Umbilical cord (tissue), 2 donors: ENCODE measurements at places on chromosomes 2 and 18. TPM values are rescaled to one million over a fixed set of nuclear protein-coding genes. Genes with fewer than 3 reads are reported as not detected.

DNA sequence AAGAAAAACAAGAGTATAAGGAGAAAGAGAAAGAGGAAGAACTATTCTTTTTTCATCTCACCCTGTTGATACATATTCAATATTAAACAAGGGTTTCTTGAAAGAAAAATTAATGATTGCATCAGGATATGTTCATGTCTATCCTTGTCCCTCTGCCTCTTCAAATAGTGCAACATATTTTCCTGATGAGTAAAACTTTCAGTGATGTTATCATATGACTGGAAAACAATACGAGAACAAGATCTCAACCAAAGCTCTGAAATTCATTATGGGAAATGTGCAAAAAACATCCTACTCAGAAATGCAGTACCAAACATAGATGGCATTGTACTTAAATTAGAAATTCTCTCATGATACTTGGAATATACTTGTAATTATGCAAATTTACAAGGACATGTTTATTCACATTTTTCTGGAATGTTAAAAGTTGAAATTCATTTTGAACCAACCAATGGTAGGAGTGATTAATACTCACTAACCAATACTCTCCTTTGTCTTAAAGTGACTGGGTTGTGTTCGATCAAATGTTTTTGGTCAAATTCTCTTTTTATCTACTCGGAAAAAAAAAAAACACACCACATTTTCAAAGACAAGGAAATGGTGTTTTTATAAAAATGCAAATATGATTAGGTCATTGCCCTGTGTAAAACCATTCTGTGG lies 148.9 kb upstream of the GULP1 start:
- DNase-seq: no peak

DNA sequence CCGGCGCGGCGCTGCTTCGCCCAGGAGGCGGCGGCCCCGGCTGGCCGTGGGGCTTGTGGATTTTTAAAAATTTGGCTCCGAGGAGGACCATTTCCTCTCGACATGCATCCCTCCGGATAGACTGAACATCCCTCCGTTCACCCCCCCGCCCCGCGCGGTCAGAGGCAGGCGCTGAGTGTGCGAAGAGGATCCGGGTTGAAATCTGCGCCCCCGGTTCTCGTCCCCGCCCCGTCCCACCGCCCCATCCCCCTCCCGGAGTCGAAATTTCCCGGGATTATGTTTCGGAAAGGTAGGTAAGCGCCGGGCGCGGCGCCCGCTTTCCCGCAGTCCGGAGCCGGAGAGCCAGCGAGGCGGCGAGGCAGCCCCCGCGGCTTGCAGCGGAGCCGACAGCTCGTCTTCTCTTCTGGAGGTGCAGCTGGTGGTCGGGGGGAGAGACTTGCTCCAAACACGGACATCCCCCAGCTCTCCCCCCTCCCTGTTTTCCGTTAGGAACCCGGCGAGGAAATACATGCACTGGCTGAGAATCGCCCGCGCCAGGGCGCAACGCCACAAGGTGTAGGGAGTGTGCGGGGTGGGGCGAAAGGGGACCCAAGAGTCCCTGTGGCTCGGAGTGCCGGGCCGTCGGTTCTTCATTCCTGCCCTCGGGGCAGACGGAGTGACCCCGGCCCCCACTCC lies at the start of gene PRKCE:
Gene PRKCE, plus strand, starts transcription at position 261 of the 675 bp plus-strand sequence.
- peak; percentile 58 for DNase-seq

DNA sequence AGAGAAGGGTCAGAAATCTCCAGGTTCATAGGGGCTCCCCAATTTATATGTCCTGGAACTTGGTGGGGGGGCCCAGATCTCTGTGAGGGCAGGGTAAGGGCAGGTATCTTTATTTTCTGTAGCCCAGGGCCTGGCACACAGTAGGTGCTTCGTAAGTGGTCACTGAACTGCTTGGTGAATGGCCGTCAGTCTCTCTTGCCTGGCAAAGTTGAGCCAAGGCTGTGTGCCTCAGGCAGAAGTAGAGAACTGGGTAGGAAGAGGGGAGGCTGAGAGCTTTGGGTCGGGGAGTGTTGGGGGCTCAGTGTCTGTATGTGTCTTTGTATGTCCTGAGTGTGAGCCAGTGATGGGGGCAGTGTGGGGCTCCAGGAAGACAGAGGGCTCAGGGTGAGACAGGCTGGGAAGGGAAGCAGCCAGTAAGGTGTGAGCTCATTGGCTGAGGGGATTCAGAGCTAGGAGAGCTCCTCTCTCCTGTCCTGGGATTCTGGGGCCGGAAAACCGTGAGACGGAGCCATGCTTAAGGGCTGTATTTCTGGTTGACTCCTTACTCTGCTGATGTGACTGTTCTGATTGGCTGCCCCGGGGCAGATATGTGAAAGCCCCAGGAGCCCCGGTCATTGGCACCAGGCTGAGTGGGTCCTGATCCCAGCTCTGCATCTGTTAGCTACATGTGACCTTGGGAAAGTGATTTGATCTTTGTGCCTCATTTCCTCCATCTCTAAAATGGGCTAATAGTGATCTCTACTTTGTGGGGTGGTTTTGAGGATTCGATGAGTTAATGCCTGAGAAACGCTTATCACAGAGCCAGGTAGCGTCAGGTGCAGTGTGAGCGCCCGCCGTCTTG lies 30.3 kb downstream of the STEAP3 start:
- DNase-seq: no peak

GRCh38 chr18:79553696-79554095 lies 125.9 kb upstream of the CTDP1 start:
- no peak for DNase-seq

- no peak for DNase-seq
These were observed 89.2 kb upstream of the COL5A2 start for GRCh38 chr2:189268763-189269162.

DNA sequence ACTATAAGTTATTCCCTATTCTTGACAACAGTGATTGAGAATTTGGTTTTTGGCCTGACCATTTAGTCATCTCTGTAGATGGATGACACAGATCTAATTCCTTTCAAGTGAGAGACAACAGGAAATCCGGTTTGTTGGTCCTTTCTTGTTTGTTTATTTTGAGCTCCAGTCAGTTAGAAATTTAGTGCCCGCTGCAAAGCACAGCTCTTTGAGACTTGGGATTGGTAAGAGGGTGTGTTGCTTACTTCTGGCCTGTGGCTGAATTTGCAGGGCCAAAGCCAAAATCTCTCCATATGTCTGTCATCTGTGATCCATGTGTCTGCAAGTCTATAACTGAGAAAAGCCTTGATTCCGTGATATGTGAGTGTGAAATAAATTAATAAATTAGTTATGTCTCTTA lies 74.3 kb downstream of the BIN1 start:
- DNase-seq: no peak

DNA sequence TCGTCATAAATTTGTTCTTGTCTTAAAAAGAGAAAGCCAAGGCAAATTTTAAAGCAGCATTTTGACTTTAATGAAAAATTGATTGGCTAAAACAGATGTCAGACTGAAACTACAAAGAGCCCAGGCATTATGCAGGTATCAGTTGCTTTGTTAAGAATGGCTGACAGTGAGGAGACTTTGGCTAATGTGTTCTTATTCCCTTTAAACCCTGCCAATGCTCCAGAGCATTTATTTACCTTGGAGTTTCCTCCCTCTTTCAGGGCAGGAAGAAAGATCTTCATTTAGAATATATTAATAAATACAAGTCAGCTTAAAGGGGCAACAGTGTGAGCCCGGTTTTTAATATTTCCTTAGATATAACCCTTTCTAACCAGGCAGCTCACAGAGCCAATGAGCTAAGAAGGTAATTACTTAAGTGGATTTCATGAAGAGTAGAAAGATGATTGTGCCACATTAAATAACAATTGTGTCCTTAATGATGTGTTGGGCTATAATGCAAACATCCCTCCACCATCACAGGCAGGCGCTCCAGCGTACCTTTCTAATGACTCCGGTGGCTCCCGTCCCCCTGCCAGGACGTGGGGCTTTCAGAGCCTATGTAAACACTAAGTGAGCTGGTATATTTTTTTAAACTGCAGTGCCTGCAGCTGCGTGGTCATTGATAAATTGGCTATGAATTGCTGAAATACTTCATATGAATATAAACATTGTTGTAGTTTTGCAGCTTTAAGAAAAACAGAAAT lies 349.4 kb upstream of the POU3F3 start:
- DNase-seq: no peak

GRCh38 chr2:197908990-197909776 lies 104.8 kb downstream of the PLCL1 start:
- peak; percentile 70 for DNase-seq

- DNase-seq: no peak
These were observed 41.4 kb downstream of the DDX18 start for GRCh38 chr2:117855886-117856285.

GRCh38 chr2:240400371-240401161 lies 34.9 kb upstream of the GPC1 start:
- no peak for DNase-seq

DNA sequence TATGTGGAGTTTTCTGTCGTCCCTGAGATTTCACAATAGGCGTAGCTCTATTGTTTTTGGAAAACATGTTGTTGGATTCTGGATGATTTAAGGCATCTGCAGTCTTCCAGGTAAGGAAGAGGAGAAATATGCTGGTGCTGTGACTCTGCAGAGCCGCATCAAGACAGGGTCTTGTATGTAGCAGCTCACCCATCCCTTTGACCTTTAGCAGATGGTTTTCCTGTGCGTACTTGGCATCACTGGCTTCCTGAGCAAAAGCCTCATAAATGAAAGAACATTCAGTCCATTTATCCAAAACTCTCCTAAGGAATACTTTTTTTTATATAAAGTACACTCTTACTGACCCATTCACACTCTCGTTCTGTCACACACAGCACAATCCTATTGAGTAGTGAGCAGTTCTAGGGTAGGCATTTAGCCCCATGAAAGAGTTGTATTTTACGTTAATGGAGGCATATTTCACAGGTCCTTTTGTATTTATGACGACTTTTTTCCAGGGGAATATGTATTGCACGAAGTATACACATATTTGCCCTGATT lies 443.9 kb downstream of the STK39 start:
- no peak for DNase-seq

GRCh38 chr2:182652326-182652725 lies 63.7 kb upstream of the DNAJC10 start:
- no peak for DNase-seq

GRCh38 chr2:65045651-65046050 lies 10.6 kb upstream of the CEP68 start:
- no peak for DNase-seq

DNA sequence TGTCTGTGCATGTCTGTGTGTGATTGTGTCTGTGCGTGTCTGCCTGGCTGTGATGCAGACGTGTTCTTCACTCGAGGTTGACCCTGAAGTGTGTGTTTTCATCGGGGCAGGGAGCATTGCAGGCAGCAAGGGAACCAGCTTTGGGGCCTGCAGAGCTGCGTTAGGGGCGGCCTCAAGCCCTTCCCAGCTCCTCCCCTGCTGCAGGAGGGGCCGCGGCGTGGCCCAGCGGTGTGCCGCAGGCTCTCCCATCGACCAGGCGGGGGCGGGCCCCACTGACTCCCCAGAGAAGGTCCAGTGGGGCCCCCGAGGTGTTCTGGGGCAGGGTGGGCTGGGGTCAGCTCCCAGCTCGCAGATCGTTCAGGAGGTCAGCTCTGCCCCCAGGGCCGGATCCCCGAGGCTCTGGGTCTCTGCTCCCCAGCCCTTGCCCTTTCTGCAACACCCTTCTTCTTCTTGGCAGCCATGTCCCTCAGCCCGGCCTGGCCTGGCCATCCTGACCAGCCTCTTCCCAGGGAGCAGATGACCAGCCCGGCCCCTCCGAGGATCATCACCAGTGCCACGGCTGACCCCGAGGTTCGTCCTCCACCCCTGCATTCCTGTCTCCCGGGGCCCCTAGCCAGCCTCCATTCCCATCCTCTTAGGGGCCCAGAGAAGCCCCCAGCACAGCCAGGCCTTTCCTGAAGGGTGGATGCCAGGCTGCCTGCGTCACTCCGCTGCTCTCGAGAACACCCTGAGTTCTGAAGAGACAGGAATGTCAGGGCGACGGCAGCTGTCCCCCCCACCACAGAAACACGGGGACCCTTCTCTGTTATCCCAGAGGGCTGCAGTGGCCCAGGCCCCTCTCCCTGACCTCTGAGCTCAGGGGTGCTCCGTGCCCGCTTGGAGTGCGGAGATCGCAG lies 11.1 kb upstream of the KLHL30 start:
- DNase-seq: peak; percentile 89

The NTSR2 gene
- not detected for total RNA-seq

The MAPRE3 gene
- total RNA-seq: 4.1 TPM

The CCDC141 gene
- total RNA-seq: 5.3 TPM

The C2orf15 gene
- 1.7 TPM for total RNA-seq

The DGUOK gene
- total RNA-seq: 33.7 TPM

The OTOS gene
- total RNA-seq: not detected

The WNT10A gene
- 3.6 TPM for total RNA-seq

The POTEI gene
- total RNA-seq: 0.96 TPM

The ALPP gene
- total RNA-seq: not detected

The SAG gene
- total RNA-seq: 14.7 TPM

The ZNF804A gene
- 3.1 TPM for total RNA-seq

The HOXD1 gene
- 0.48 TPM for total RNA-seq

The DSG1 gene
- total RNA-seq: 26.5 TPM
